Lung (tissue), 17 donors: ENCODE measurements at places on chromosomes 7 and 10. TPM values are rescaled to one million over a fixed set of nuclear protein-coding genes. Genes with fewer than 3 reads are reported as not detected.

DNA sequence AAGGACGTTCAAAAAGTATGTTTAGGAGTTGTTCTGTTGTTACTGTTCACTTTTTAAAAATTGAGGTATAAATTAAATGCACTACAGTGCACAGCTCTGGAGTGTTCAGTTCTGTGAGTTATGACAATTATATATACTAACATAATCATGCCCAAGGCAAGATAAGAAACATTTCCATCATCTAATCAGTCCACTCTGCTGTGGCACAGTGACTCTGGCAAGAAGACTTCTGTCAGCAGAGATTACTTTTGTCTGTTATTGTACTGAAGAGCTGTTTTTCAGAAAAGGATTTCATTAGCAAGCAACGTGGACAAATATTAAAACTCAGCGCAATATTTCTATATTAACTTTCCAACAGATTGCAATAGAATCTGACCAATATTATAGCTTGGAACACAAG lies 32.0 kb downstream of the ICA1 start:
- DNase-seq, result no peak

DNA sequence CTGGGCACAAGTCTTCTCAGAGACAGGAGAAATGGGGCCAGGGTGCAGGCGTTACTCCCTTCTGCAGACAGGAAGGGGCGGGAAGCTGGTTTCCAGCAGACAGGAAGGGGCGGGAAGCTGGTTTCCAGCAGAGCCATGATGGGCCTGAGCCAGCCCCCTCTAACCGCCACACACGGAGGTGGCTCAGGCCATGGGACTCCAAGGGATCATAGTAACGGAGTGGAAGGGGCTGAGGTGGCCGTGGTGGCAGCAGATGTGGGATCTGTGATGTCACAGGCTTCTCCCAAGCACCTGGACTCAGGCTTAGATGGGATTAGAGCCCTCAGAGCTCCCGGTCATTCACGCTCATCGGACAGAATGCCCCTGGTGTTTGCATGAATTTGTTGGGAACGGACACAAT lies 177.8 kb downstream of the USP6NL start:
- DNase-seq, result no peak

The TACC2 gene
- 163 TPM for polyA plus RNA-seq

GRCh38 chr7:88109612-88110011 lies 110.2 kb downstream of the SRI start:
- no peak for DNase-seq

DNA sequence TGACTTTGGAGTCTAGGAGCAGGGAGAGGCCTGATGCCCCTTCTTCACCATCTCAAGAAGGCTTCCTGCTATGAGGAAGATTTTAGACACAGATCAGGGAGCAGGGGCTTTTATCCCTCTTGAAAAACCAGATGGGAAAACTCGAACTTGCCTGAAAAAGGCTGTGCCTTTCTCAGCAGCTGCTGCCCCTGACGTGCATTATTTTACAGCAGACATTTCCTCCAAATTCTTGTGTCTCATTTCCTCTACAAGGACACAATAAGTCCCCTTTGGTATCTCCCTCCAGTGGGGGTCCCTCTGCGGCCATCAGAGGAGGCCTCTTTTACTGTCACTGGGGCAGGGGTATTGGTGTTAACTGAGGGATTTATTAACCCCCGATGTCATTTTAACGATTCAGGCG lies 38.0 kb upstream of the AQP1 start:
- DNase-seq, result no peak
